CD4-positive, alpha-beta T cell treated with Interleukin-10 for 1 hour (primary cell): ENCODE measurements at places on chromosomes 1 and 21.

DNA sequence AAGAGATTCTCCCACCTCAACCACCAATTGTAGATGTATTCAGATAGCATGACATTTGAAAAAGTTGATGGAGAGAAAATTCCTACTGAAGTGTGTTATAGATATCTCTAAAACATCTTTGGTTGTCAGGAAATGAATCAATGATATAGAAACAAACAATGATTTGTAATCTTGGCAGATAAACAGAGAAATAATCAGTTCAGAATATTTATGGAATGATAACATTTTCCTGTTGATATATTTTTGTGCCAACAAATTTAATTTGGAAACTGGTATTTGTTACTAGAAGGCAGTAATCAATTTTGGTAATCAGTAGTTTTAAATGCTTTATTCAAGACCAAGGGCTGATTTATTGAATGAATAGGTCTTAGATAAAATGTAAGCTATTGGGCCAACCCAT is 695.6 kb downstream of the USP25 start:
- no peak for DNase-seq

GRCh38 chr1:167161242-167161641 is 59.4 kb upstream of the POU2F1 start:
- DNase-seq: no peak

DNA sequence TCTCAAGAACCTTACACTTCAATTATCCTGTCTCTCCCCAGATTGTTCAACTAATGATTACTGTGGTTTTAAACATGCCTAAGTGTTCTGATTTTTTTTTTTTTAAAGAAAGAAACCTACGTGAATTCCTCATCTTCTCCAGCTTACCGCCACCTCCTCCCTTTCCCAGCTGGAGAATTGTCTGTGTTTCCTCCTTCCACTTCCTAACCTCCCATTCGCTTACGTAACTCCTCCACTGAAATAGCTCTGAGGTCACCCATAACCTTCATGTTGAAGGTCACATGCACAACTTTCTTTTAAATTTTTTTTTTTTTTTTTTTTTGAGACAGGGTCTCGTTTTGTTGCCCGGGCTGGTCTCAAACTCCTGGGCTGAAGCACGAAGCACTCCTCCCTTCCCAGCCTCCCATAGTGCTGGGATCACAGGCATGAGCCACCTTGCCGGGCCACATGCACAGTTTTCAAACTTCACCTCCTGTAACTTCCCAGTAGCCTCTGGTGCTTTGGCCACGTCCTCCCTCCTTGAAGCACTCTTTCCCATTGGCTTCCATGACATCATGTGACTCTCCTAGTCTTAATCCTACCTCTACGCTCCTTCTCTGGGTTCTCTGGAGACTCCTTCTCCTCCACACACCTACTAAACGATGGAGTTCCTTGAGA is 9.8 kb upstream of the CAPZB start:
- no peak for DNase-seq

DNA sequence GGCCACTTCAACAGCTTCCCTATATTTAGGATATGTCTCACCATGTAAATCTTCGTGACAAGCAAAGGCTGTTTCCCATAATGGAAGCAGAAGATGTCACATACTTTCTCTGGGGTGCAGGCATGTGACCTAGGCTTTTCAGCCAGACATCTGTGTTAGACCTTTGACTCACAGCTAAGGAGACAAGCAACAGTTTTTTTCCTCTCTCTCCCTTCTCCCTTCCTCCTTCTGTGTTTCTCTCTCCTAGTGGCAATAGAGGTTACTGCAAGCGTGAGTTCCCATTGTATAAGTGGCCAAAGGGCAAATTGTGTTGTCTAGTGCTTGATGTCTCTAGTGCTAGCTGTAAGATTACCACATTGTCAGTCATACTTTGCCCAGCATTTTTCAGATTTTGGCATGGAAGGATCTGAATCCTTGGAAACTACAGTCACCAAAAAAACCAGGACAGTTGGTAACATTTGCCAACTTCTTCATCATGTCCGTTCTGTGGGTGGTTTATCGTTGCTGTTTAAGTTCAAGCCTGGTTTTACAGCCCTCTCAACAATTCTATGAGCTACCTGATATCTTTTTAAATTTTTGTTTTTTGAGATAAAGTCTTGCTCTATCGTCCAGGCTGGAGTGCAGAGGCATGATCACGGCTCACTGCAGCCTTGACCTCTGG is 44.4 kb upstream of the RABGAP1L start:
- DNase-seq: peak; percentile 53

GRCh38 chr1:58649555-58649954 is 50.3 kb downstream of the MYSM1 start:
- DNase-seq: peak; percentile 24

GRCh38 chr1:36091698-36092097 is 3.0 kb downstream of the ADPRS start:
- DNase-seq: no peak

DNA sequence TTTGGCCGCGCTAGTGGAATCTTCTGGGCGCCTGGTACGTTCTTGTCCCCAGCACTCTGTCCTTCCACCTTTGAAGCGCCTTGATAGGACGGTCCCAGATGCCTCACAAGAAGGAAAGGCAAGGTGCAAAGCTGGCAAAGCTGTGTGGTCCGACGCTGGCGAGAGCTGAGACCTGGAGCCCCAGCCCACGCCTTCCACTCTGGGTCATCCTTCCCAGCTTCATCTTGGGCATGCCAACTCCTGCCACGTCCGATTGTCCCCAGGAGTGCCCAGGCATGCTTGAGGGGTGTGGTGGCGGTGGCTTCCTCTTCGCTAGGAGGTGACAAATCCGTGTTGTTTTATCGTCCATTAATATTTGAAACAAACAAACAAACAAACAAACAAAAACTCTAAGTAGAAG is 123.9 kb upstream of the DPYD start:
- no peak for DNase-seq

GRCh38 chr1:24801176-24801575 is 55.9 kb downstream of the CLIC4 start:
- no peak for DNase-seq

- DNase-seq: no peak
Observed at GRCh38 chr1:9960706-9961562, 17.7 kb downstream of the NMNAT1 start.

- no peak for DNase-seq
Observed at GRCh38 chr1:3117879-3118278, 48.9 kb downstream of the PRDM16 start.

DNA sequence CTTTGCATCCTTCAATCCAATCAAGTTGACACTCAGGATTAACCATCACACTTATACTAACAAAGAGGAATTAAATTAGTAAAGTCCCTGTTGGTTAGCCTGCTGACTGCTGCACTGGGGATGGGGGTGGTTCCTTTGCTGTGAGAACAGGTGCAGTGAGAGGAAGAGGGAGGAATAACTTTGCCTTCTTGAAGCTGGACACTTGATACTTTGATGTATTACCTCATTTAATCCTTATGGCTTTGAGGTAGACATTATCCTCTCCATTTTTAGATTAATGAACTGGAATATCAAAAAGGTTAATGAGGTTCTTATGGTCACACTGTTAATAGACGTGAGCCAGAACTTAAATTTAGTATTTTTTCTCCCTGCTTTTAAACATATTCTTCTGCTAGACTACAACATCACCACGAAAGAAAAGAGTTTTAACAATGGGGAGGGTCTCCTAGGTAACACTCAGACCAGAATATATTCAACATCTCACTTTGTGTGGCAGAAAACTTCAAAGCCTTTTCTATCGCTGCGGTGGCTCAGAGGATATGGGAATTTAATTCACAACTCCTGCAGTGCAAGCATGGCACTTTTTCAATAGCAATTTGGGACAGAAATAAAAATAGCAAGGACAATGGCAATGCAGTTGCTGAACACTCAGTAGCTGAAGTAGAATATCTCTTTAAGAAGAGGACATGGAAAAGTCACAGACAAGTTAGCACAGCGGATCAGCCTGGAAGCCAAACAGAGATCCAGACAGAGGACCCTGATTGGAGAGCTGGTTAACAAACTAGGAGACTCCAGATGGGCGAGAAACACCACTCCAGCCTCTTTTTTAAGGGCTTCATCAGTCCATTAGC is 68.8 kb upstream of the DNAH14 start:
- DNase-seq: no peak

- peak; percentile 35 for DNase-seq
Observed at GRCh38 chr1:223244366-223245103, 101.5 kb upstream of the TLR5 start.

GRCh38 chr1:4468386-4468785 is 186.0 kb upstream of the AJAP1 start:
- DNase-seq: no peak

GRCh38 chr1:164602480-164603093 is 43.6 kb downstream of the PBX1 start:
- no peak for DNase-seq

- DNase-seq: no peak
Observed at GRCh38 chr1:244211559-244211944, 160.5 kb downstream of the ZBTB18 start.

- no peak for DNase-seq
Observed at GRCh38 chr1:228972576-228972975, 237.3 kb downstream of the RHOU start.

DNA sequence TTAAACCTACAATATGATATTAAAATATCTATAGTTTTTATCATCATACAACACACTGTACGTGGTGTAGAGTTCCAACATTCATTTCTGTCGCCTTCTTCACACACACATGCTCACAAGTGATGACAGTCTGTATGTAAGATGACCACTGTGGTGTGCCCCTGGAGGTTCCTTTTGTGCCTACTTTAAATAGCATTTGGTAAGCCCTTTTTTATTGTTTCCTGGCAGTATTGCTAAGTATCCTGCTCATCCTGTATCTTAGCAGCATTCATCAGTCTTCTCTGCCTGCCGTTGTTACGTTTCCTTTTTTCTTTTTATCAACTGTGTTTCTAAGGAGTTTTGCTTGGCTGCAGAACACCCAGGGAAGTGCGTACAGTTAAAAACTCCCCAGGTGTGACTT is 231.4 kb downstream of the CHRM3 start:
- DNase-seq: no peak

- DNase-seq: peak; percentile 2
Observed at GRCh38 chr1:175725684-175726083, 17.7 kb downstream of the TNR start.

- no peak for DNase-seq
Observed at GRCh38 chr21:38186661-38187270, 70.0 kb upstream of the KCNJ15 start.

DNA sequence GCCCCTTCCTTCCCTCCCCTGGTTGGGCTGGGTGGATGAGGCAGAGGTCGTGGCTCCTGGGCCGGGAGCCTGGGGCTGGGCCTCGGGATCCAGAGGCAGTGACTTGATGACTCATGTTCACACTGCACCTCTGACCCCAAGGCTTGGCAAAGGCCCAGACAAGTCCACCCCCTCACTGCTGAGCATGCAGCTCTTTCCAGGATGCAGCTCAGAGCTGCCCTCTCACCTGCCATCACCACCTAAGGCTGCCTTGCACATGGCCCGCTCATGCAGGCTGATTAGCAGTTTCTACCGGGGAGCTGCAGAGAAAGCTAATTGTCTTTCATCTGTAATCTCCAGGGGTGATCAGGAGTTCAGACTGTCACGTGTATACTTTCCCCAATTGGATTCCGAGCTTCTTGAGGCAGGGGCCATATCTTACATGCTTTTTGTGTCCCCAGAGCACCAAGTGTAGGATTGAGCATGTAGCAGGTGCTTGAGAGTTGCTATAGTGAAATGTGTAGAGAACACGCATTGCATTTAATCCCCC is 62.1 kb downstream of the LRRN2 start:
- DNase-seq: no peak

GRCh38 chr1:57111175-57111574 is 145.4 kb upstream of the C8B start:
- DNase-seq: no peak

- DNase-seq: no peak
Observed at GRCh38 chr1:200693327-200693726, 23.6 kb upstream of the DDX59 start.

GRCh38 chr1:182430263-182431068 is 19.5 kb upstream of the RGSL1 start:
- DNase-seq: peak; percentile 62

- no peak for DNase-seq
Observed at GRCh38 chr1:18721041-18721440, 90.4 kb downstream of the PAX7 start.

GRCh38 chr1:239732770-239733169 is 346.4 kb downstream of the CHRM3 start:
- no peak for DNase-seq

DNA sequence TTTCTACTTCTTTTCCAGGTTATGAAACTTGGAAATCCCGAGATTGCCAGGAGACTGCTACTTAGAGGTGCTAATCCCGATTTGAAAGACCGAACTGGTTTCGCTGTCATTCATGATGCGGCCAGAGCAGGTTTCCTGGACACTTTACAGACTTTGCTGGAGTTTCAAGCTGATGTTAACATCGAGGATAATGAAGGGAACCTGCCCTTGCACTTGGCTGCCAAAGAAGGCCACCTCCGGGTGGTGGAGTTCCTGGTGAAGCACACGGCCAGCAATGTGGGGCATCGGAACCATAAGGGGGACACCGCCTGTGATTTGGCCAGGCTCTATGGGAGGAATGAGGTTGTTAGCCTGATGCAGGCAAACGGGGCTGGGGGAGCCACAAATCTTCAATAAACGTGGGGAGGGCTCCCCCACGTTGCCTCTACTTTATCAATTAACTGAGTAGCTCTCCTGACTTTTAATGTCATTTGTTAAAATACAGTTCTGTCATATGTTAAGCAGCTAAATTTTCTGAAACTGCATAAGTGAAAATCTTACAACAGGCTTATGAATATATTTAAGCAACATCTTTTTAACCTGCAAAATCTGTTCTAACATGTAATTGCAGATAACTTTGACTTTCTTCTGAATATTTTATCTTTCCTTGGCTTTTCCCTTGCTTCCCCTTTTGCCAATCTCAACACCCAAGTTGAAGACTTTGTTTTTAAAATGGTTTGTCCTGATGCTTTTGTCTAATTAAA is 4.0 kb downstream of the CDKN2C start:
- DNase-seq: no peak

DNA sequence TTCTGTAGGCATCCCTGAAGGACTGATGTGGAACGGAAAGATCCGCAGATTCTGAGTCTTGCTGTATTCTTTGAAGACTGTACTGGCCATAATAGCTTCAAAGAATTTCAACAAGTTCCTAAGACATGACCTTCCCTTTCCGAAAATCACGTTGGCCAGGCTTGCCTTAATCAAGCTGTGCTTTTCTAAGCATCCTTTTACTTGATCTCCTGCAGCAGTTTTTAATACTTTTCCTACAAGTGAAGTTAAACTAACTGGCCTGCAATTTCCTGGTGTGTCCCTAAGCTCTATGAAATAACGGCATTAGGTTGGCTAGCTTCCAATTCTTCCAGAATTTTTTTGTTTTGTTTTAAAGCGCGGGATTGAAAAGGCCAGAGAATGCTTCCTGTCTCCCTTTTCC is 40.3 kb downstream of the SPAG17 start:
- DNase-seq: no peak

GRCh38 chr1:234214129-234214910 is 158.9 kb upstream of the COA6 start:
- DNase-seq: no peak

- DNase-seq: no peak
Observed at GRCh38 chr1:59178339-59179187, 118.3 kb upstream of the FGGY start.

- DNase-seq: peak; percentile 53
Observed at GRCh38 chr1:185156288-185156853, 382 bp downstream of the TRMT1L start.

GRCh38 chr1:171191992-171192391 is 6.9 kb downstream of the FMO2 start:
- no peak for DNase-seq

GRCh38 chr1:81811757-81812371 is 11.1 kb downstream of the ADGRL2 start:
- DNase-seq: no peak

GRCh38 chr21:38277501-38278131 is 20.8 kb downstream of the KCNJ15 start:
- peak; percentile 10 for DNase-seq
